Naive thymus-derived CD8-positive, alpha-beta T cell (primary cell): ENCODE measurements at places on chromosomes 5 and 9.
A peak's percentile ranks its signal among the peaks of the same experiment; 100 is the strongest.

- no peaks in the 10 kb centered on the region for H3K27me3 ChIP-seq
- DNase-seq, result no peak
- peak overlapping the region; percentile 60 for H3K27ac ChIP-seq
- no peak overlapping the region for H3K4me3 ChIP-seq
These were observed 59.6 kb downstream of the SETX start for GRCh38 chr9:132295181-132295580.

DNA sequence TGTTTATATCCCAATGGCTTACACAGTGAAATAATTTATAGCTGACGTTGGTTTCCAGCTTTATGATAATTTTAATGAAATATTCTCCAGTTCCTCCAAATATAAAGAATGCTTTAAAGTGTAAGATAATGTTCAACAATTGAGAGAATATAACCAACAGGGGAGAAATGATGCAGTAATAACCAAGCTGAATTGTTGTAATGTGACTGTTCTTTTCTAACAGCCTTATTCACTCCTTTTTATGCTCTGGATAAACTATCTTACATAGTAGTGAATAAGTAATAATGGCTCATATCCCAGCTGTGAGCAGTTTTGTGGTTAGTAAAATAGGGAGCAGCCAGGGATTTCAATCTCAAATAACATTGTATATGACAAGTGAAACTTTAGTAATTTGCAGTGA, 2348.7 kb upstream of the ACO1 start:
- no peaks in the 10 kb centered on the region for H3K4me1 ChIP-seq
- no peaks in the 10 kb centered on the region for H3K36me3 ChIP-seq
- no peak for DNase-seq
- H3K27me3 ChIP-seq, result peaks cover 1% of the 10 kb centered on the region
- H3K4me3 ChIP-seq, result no peak overlapping the region

- H3K4me3 ChIP-seq, result no peak overlapping the region
- H3K36me3 ChIP-seq, result peaks cover 30% of the 10 kb centered on the region
- H3K27me3 ChIP-seq, result no peaks in the 10 kb centered on the region
- no peak for DNase-seq
- peaks cover 57% of the 10 kb centered on the region for H3K4me1 ChIP-seq
- H3K27ac ChIP-seq, result no peak overlapping the region
These were observed 12.5 kb downstream of the NR3C1 start for GRCh38 chr5:143390941-143391340.

- no peaks in the 10 kb centered on the region for H3K36me3 ChIP-seq
- H3K27me3 ChIP-seq, result no peaks in the 10 kb centered on the region
- H3K4me3 ChIP-seq, result no peak overlapping the region
These were observed 24.1 kb downstream of the RANBP3L start for GRCh38 chr5:36277521-36278176.

- no peaks in the 10 kb centered on the region for H3K4me1 ChIP-seq
- H3K27ac ChIP-seq, result no peak overlapping the region
- peaks cover 4% of the 10 kb centered on the region for H3K27me3 ChIP-seq
- H3K4me3 ChIP-seq, result no peak overlapping the region
These were observed 46.5 kb downstream of the IRX2 start for GRCh38 chr5:2704806-2705645.

DNA sequence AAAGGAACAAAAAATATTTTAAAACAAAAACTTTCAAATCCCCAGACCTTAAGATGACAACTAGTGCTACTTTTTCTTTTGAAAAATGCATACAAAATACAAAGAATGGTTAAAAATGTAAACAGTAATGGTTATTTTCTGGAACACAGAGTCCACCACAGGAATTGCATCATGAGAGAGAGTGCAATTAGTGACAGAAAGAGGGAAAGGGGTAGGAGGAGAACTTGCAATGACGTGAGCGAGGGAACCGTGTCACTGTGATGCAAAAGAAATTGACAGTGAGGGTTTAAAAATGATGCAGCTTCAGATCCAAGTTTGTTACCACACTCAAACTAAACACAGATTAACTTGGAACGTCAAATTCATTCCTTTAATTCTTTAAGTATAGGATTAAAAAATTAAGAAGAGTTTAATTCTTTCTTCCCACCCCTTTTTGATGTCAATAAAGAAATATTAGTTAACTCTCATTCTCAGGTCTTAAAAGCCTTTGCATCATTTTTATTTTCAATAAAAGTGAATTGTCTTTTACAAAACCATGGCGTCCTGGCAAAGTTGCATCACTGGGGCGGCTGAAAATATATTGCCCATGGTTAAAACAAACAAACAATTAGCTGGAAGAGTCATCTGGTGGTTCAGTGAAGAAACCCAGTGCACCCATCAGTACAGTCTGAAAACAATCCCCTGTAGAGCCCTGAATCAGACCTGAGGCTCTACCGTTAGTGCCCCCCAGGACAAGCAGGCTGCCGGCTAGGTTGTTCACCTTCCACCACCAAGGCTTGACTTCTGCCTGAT, 39.5 kb downstream of the MACROH2A1 start:
- peaks cover 6% of the 10 kb centered on the region for H3K4me1 ChIP-seq
- DNase-seq, result no peak
- H3K27ac ChIP-seq, result peak overlapping the region; percentile 4
- no peaks in the 10 kb centered on the region for H3K27me3 ChIP-seq
- H3K4me3 ChIP-seq, result no peak overlapping the region
- no peaks in the 10 kb centered on the region for H3K36me3 ChIP-seq

DNA sequence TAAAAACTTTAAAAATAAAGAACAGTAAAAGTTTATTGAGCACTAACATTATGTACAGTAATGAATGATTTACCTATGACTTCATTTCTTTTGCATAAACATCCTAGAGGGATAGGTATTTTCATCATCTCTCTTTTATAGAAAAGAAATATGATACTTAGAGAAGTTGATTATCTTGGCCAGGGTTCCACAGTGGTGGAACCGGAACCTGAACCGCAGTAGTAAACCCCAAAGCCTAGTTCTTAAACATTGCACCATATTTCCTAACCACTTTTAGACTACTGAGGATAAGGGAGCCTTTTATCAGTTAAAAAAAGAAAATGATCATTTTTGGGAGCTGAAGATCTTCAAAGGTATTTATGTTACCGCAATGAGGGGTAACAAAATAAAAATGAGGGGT, 205.7 kb upstream of the SGCD start:
- no peak overlapping the region for H3K27ac ChIP-seq
- H3K36me3 ChIP-seq, result no peaks in the 10 kb centered on the region
- peaks cover 17% of the 10 kb centered on the region for H3K27me3 ChIP-seq
- DNase-seq, result no peak

- H3K36me3 ChIP-seq, result no peaks in the 10 kb centered on the region
- no peak for DNase-seq
- peaks cover 1% of the 10 kb centered on the region for H3K4me1 ChIP-seq
- H3K27me3 ChIP-seq, result no peaks in the 10 kb centered on the region
- no peak overlapping the region for H3K27ac ChIP-seq
These were observed 198.2 kb upstream of the PCSK5 start for GRCh38 chr9:75692309-75692708.
